Pulmonary artery endothelial cell (primary cell): ENCODE measurements at places on chromosomes 6 and 20. TPM values are rescaled to one million over a fixed set of nuclear protein-coding genes. Genes with fewer than 3 reads are reported as not detected.

- no peak for DNase-seq
Observed at GRCh38 chr6:32198866-32199265, 6.4 kb upstream of the GPSM3 start.

GRCh38 chr6:29813809-29814208, 13.8 kb upstream of the HLA-G start:
- DNase-seq, result no peak

DNA sequence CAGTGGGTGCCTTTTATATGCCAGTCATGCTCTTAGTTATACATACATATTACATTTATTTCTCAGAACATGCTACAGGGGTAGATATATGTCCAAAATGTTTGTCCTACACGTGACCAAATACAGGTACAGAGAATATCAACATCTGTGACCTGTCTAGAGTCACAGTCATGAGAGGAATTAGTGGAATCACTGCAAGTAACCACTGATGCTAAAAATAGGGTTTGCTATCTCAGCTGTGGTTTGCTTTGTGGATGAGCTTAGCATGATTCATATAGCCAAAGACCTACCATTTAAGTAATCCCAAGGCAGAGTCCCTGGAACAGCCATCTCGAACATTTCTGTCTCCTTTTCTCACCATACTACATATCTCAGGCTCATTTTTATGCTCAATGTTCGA, 32.3 kb downstream of the GSTA3 start:
- DNase-seq, result no peak

The B3GALT4 gene
- total RNA-seq, result 2.8 and 4.7 TPM in 2 replicates
